ENCODE measurements at places on chromosomes 2 and 18.

- DNase-seq = no peak
Measured at GRCh38 chr18:24940416-24940815, 411.6 kb downstream of the ZNF521 start.

GRCh38 chr2:95374029-95374428 is 28.5 kb upstream of the FAHD2A start:
- DNase-seq = no peak

GRCh38 chr2:206853915-206854314 is 85.4 kb upstream of the CPO start:
- no peak for DNase-seq

DNA sequence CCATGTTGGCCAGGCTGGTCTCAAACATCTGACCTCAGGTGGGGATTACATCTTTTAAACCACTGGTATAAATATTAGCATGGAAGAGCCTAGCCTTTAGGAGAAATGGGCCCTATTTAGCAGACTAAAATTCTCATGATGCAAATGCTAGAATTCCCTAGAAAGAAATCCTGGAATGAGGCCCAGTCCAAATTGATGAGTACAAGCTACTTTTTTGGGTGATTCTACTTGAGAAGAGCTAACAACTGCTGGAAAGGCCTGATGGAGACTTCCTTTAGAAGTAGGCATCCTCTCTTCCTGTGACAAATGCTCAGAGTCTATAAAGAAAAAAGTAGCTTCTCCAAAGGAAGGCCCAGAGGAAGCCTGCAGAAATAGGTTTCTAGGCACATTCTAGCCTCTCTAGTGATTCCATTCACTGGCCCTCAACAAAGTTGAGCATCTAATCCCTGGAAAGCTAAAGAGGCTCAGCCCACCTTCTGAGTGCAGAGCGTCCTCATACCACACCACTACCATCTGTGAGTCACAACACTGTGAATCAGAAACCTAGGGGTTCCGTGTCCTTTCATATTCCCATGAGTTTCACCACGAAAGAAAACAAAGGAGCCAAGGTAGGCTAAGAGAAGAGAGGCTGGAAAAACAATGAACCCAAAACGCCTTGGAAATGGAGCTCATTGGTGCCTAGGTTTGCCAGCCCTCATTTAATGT is 183.1 kb downstream of the C1D start:
- DNase-seq = no peak
